ENCODE measurements at places on chromosomes 2 and 18. TPM values are rescaled to one million over a fixed set of nuclear protein-coding genes. Genes with fewer than 3 reads are reported as not detected.

- DNase-seq, result peak; percentile 43
Observed at GRCh38 chr2:135909976-135910375, 33.7 kb upstream of the MCM6 start.

Gene ACAA2
- 80.1 TPM for total RNA-seq

DNA sequence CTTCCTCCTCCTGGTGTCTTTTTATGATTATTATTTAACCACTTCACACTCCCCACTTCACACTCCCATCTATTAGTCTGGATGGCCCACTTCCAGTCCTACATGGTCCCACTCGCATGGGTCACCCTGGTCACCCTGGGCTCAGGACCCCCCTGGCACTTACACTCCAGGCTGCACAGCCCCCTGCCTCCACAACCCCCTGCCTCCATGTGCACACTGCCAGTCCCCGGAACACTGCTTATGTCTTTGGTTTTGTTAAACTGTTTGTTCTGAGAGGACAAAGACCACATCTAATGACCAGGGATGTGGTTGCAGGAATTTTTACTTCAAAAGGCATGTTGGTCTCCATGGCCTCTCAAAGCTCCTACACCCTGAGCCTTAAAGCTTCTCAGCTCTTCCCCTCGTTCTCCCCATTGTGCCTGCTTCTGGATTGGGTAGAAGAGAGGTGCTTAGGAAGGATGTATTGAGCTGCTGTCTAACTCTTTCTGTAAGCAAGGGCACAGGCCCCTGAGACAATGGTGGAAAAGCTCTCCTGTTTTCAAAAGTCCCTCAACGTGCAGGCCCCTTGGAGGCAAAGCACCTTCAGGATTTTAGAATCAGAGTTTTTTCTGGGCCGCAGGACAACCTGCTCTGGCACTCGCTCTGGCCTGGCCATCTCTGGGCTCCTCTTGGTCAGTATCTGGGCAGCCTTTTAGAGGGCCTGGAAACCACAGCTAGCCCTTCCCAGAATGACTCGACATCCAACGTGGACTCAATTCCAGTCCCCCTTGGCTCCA lies 150.0 kb upstream of the HAAO start:
- DNase-seq, result no peak

Gene DTNA
- total RNA-seq, result 34.3 TPM

GRCh38 chr2:218721934-218722333 lies 11.3 kb downstream of the TTLL4 start:
- no peak for DNase-seq

GRCh38 chr2:237185553-237185925 lies 99.8 kb downstream of the COPS8 start:
- no peak for DNase-seq

DNA sequence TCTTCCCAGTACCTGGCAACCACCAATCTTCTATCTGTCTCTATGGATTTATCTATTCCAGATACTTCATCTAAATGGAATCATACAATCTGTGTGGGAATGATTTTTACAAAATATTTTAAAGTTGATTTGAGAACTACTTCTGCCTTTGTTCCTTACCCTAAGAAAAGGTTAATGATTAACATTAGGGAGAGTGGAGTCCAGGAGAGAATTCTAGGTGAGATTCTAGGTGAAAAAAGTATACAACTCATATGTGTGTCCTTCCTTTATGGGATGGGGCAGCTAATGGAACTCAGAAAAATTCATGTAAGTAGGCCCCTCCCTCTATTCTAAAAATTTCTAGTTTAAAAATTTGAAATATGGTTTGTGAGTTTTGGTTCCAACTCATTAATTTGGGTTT lies 35.9 kb upstream of the WDSUB1 start:
- DNase-seq, result no peak

Gene FBXO36
- 1.6 TPM for total RNA-seq

Gene SLC9A2
- total RNA-seq, result under 0.01 TPM

DNA sequence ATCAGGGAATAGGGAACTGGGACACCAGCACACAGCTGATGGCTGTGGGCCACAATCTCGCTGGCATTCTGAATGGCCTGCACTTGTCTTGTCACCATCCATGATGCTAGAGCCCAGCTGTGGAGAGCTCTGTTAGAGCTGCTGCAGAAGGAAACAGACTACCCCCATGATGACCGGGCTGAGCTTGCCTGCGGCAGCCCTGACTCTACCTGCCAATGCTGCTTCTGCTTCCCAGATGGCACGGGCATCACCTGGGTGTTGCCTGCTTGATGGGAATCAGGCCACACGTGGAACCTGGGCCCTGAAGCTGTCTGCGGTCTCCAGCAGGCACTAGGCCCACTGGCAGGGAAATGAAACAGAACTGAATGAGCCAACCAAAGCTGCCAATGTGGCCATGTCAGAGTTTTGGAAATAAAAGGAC lies 11.2 kb upstream of the DAW1 start:
- peak; percentile 59 for DNase-seq

DNA sequence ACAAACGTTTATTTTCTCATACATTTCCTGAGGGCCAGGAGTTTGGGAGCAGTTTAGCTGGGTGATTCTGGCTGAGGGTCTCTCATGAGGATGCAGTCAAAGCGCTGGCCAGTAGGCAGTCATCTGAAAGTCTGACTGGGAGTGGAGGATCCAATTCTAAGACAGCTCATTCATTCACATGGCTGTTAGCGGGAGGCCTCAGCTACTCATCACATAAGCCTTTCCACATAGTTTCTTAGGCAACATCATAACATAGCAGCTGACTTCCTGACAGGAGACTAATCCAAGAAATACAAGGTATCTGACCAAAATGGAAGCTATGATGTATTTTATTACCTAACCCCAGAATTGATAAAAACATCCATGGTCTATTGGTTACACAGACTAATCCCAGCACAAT lies 2.9 kb upstream of the MRPL44 start:
- peak; percentile 82 for DNase-seq

DNA sequence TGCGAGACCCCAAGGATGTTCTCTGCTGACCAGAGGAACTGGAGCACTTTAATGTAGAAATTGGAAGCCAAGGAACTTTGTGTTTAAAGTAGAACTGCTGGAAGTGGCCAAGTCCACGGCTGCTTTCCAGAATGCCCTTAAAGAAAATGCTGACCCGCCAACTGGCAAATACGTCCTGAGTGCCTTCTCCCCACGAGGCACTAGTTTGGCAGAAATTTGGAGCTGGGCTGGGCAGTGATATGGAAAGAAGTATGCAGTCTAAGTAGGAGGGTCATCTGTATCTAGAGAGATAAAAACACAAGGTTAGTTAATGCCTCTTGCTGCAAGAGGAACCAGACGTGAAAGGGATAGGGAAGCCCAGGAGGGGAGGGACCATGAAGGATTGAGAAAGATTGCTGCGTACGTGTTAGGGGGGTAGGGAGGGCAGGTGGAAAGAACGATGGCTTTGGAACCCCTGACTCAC lies 59.3 kb upstream of the RFX8 start:
- peak; percentile 34 for DNase-seq

Gene LIMS3
- total RNA-seq, result 6.1 TPM
